ENCODE measurements at places on chromosomes 5 and 9.

DNA sequence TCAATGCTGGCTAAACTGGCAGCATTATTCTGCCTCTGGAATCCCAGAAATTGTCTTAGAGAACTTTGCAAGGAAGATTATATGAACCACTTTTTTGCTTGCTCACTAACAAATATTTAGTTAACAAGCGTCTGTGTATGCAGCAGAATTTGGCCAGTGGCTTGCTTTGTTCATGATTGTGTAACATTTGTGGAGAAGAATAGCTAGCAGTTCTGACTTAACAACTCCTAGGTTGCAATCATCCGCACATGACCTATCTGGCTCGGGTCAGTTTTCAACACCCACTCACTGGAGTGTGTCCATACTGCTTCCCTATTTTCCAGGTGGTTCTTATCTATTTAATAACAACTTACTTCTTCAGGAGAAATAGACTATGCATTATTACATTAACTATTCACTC lies 98.5 kb downstream of the SNX18 start:
- no peak for DNase-seq

GRCh38 chr5:111124793-111125192 lies 32.6 kb downstream of the WDR36 start:
- DNase-seq = no peak

- DNase-seq = no peak
Measured at GRCh38 chr5:168553377-168554130, 24.4 kb downstream of the FBLL1 start.

DNA sequence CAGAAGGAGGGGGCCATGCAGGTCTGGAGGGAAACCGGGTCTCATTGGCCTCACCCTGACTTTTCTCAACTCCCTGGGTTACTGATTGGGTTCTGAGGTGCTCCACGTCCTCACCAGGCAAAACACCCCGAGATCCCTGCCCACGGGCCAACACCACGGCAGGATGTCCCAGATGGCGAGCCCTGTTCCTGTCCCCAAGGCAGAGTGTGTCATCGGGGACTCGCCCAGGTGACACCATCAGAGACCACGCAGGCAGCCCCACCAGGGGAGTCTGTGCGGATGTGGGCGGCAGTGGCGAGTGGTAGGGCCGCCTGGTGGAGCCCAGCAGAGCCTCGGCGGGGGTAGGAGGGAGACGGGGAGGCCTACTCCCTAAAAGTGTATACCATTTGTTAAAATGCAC lies 59.0 kb upstream of the UBAC1 start:
- DNase-seq = no peak

DNA sequence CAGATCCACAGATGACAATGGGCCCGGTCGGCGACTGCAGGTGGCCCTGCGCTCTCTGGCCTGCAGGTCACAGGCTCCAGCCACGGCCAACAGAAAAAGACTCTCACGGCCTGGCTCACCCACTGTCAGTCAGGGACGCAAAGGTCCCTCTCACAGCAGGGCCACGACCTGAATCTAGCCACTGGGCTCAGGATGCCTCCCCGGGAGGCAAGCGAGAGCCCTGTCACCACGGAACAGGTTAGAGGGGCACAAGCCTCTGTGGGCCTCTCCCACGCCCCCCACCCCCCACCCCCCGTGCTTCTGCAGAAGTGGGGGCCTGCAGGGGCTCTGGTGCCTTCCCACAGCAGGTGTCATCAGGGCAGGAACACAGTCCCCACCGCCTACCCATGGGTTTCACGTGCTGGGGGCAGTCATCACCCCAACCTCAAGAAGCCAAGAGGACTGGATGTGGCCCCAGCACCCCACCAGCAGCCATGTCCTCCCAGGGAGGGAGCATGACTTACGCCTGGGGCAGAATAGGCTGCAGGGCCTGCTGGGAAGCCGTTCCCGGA lies 17.3 kb upstream of the EGFL7 start:
- no peak for DNase-seq

DNA sequence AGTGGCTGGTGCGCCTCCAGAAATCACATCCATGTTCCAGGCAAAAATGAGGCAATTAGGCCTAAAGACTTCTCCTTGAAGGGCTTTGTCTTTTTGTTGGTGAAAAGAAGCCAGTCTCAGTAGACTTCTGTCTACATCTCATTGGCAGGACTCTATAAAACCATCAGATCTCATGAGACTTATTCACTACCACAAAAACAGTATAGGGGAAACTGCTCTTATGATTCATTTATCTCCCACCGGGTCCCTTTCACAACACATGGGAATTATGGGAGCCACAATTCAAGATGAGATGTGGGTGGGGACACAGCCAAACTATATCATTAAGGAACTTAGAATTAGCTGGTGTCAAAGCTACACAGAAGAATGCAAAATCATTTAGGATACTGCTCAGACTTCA lies 77.7 kb upstream of the SNX2 start:
- DNase-seq = no peak

DNA sequence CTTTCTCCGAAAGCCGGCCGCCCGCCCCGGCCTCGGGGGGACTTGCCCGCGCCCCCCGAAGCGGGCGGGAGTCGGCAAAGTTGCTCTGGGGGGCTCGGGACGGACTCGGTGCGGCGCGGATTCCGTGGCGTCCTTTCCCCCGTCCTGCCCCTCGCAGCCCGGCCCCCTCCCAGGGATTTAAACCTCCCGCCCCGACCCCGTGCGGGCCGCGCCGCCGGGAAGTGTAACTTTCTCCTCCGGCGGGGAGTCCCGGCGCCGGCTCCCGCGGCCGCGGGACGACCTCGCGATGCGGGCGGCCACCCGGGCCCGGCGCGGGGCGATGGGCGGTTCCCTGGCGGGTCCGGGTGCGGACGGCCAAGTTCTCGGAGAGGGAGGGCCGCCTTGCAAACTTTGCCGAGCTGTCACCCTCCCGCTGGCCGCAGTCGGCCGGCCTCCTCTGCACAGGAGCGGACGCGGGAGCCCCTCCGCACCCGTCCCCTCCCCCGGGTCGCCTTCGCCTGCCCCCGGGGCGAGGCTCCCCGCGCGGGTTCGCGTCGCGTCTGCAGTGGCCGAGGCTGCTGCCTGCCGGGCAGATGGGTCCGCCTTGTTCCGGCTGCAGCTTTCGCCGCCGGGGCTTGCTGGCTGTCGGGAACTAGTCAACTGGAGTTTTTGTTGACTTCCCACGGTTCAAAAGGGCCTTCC lies 732 bp downstream of the PBX3 start:
- DNase-seq = peak; percentile 49

DNA sequence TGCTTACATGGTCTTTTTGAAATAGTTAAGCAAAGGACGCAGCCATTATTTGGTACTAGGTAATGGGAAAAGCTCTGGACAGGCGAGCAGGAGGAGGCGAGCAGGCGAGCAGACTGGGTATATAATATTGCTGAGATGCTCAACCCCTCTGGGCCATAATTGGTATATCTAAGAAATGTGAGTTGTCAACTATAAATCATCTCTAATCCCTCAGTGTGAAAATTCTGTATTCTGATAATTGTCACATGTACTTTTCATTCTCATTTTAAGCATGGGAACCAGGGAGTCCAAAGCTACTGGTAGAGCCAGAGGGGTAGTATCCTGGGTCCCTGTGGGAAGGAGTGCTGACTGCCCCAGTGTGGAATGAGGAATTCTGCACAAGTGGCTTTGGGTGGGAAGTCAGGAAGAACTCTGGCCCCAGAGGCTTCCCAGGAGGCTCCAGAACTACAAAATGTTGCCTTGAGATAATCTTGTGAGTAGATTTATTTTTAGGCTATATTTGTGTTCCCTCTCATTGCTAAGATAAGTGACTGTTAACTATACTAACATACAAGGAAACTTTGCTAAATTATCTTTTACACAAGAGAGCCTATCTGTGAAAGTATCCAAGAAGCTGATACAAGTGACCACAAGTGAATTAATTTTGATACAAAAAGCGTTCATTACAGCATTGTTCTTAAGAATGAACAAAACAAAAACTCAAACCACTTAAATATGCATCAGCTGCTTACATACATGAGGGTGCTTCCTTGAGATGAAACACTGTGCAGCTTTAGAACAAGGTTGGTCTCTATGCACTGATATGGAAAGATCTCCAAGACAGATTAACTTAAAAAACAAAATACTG lies 70.5 kb upstream of the TNFAIP8 start:
- DNase-seq = no peak

DNA sequence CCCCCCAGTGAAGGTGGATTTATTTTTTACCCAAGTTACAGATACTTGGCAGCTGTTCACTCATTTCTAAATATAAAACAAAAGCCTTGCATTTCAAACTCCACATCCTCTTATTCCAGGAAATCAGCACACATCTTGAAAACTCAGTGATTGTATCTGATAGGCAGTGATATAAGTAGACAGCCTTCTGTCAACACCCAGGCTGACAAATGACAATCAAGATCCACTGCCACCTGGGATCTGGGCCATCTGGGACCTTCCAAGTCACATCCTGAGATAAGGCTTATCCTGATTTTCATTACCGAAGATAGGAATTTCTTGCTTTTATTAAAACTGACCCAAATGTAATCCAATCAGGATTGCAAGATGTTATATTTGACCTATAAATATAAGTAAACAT lies 201.3 kb upstream of the PUM3 start:
- no peak for DNase-seq

GRCh38 chr5:37696190-37697021 lies 143.4 kb downstream of the GDNF start:
- DNase-seq = no peak

DNA sequence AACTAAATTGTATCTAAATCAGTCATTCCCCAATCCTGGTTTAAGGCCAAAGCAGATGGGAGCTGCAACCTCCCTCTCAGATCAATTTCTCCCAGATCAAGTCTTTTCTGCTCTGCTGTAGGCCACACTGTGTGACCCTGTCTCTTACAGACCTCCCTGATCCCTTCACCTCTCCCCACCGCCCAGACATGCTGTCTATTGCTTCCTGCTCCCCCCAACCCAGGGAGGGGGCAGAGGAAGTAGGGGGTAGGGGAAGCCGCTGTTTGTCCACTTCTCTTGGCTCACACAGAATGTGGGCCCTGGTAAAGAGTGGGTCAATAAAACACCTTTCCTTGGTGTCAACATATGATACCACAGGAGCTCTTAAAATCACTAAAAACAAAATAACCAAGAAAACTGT lies 226.3 kb downstream of the ENC1 start:
- DNase-seq = no peak

- no peak for DNase-seq
Measured at GRCh38 chr9:104118916-104119315, 24.8 kb downstream of the SMC2 start.

DNA sequence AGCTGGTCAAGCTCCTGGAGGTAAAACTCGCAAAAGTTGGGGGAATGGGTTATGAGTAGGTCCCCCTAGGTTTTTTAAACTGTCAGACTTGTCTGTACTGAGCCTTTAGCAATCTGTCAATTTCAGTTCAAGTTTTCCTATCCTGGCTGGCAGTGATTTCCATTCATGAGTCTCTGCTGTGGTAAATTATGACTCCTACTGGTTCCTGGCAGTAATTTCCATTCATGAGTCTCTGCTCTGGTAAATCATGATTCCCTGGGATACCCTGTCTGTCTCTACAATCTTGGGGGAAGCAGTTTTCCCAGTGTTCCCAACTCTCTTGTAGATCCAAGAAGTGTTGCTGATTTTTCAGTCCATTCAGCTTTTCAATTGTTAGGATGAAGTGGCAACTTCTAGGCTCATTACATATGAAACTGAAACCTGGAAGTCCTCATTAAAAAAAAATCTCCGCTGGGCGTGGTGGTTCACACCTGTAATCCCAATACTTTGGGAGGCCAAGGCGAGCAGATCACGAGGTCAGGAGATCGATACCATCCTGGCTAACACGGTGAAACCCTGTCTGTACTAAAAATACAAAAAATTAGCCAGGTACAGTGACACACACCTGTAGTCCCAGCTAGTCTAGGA lies 91.3 kb upstream of the GPBP1 start:
- DNase-seq = peak; percentile 13

GRCh38 chr5:6455571-6456200 lies 7.0 kb downstream of the UBE2QL1 start:
- DNase-seq = no peak

- no peak for DNase-seq
Measured at GRCh38 chr9:68802525-68803015, 97.5 kb downstream of the PIP5K1B start.

GRCh38 chr5:78345485-78345884 lies 14.9 kb upstream of the SCAMP1 start:
- no peak for DNase-seq

DNA sequence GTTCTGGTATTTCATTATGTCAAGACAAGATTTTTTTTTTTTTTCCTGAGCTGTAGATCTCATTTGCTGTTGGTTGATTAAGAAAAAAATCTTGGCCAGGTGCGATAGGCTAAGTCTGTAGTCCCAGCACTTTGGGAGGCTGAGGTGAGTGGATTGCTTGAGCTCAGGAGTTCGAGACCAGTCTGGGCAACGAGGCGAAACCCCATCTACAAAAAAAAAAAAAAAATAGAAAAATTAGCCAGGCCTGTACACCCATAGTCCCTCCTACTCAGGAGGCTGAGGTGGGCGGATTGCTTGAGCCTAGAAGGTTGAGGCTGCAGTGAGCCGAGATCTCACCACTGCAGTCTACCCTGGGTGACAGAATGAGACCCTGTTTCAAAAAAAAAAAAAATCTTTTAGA lies 12.2 kb downstream of the CDC42SE2 start:
- no peak for DNase-seq

DNA sequence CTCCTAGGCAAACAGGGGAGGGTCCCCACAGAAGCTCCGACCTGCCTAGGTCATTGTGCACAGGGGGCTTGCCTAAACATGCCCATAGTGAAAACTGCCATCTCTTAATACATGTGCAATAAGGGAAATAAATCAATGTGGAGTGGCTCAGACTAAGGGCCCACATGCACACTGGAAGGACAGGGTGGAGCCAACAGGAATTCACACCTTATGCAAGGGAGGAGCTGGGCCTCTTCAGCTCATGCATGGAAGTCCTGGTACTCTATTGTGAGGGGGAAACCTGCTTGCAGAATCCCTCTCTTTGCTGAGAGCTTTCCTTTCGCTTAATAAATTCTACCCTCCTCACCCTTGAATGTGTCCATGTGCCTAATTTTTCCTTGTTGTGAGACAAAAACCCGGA lies 815.8 kb downstream of the EFNA5 start:
- DNase-seq = no peak

DNA sequence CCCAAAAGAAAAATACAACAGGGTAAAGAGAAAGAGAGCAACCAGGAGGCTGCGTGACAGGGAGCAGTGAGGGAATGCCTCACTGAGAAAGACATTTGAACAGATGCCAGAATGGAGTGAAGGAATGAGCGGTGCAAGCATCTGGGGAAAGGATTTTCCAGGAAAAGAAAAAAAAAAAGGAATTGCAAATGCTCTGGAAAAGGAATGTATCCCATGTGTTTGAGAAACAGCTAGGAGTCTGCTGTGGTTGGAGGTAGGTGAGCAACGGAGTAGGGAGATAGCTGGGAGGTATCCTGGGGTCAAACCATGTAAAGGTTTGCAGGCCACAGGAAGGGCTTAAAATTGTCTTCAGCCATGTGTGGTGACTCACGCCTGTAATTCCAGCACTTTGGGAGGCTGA lies 23.6 kb upstream of the CEMIP2 start:
- no peak for DNase-seq

DNA sequence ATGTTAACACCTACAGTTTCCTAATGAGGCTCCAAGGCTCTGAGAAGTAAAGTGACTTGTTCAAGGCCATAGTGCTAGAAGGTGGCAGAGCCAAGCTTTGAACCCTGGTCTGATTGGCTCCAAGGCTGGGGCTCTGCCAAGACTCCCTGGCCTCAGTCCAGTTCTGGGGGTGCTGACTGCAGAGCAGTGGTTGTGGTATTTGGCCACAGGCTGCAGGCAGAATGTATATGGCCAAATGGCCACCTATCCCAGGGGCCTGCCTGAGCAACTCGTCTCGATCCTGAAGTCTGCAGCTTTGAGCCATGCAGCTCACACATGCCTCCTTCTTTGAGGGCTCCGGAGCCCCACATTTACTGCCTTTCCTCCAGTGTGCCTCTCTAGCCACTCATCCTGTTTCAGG lies 9.7 kb upstream of the NEK6 start:
- no peak for DNase-seq

- peak; percentile 31 for DNase-seq
Measured at GRCh38 chr9:111986035-111986556, 89.5 kb downstream of the UGCG start.

Data from hepatic stellate cell (primary cell).